Foreskin keratinocyte (primary cell): ENCODE measurements at places on chromosomes 6 and 20.

- no peak for DNase-seq
Measured at GRCh38 chr20:18504479-18505060, 3.2 kb upstream of the SEC23B start.

GRCh38 chr20:38633577-38634093 is 32.0 kb downstream of the ARHGAP40 start:
- DNase-seq = no peak

DNA sequence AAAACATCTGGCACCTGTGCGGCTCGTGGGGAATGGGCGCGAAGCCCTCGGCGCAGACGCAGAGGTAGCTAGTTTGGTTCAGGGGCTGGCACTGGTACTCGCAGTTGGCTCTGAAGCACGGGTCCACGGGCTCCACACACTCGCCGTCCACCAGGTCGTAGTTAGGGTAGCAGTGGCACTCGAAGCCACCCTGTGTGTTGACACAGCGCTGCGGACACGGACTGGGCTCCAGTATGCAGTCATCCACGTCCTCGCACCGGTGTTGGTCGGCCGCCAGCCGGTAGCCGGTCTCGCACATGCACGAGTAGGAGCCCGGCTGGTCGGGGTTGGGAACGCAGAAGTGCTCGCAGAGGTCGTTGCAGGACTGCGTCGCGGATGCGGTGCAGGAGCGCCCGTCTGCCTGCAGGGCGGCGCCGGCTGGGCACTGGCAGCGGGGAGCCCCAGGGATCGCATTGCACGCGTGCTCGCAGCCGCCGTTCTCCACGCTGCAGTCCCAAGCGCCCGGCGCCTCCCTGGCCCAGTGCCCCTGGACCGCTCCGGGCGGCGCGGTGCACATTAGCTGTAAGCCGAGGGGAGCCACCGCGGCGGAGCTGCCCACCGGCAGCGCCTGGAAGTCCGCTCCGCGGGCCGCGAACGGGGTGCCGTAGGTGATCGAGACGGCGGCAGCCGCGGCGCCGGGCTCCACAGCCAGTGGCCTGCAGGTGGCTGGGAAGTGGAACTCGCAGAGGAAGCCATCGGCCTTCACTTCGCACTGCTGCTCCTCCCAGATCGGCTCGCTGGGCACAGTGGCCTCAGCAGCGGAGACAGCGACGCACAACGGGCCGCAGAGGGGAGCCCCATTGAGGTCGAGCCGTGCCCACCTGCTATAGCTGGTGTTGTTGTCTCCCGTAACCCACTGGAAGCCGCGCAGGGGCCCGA is 930 bp downstream of the THBD start:
- DNase-seq = peak; percentile 57

DNA sequence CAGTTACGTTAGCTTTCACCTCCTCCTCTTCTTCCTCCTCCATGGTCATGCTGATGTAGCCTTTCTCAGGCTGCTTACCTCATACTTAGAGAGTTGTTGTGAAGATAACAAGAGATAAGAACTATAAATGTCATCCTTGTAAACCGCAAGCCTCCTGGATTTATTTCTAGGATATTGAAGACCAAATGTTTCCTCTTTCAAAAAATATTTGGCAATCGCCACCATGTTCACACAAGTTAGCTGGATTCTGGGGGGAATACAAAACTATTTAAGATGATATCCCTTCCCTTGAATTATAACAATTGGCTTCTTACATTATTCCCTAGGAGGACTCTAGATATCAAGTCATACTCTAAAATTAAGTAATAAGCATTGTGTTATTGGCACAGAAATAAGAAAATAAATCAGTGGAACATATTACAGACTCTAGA is 99.8 kb upstream of the PLEKHG1 start:
- no peak for DNase-seq

GRCh38 chr6:52176550-52176949 is 9.6 kb upstream of the IL17A start:
- no peak for DNase-seq

DNA sequence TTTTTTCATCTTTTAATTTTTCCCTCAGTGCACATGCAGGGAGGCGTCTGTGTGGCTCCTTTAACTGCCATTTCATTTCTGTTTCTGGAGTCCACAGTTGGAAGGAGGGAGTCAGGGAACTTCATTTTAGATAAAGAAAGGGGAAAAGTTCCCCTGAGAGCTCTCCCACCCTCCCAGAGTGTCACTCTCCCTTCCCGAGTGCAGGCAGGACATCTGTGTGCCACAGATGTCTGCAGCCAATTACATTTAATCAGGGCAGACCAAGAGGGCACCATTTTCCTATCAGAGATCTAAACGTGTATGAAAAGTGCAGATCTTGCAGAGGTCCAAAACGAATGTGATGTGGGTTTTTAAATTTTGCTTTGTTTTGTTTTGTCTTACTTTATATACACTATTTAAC is 96.6 kb downstream of the PXDC1 start:
- no peak for DNase-seq
